Amygdala (tissue), 56 donors: ENCODE measurements at places on chromosomes 11 and 22.

- DNase-seq, result no peak
Observed at GRCh38 chr11:77175021-77175842, 47.2 kb downstream of the MYO7A start.

- DNase-seq, result no peak
Observed at GRCh38 chr11:10038521-10039302, 255.3 kb downstream of the SBF2 start.

- DNase-seq, result no peak
Observed at GRCh38 chr11:44364596-44364995, 54.7 kb upstream of the ALX4 start.

DNA sequence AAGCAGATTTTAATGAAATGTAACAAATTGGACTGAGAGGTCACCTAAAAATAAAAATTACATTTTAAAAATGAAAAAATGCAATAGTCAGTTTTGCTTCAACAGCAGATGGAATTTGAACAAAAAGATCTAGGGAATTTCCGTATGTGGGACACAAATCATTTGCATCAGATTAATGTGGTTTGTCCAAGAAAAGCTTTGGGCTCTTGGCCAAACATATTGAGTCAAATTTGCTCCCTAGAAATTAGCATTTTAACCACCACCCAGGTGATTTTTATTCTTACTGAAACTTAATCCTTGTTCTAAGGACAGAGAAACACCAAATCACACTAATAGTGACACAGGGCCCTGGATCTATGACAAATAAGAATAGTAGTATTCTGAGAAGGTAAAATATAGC lies 1477.8 kb downstream of the FAM181B start:
- no peak for DNase-seq

DNA sequence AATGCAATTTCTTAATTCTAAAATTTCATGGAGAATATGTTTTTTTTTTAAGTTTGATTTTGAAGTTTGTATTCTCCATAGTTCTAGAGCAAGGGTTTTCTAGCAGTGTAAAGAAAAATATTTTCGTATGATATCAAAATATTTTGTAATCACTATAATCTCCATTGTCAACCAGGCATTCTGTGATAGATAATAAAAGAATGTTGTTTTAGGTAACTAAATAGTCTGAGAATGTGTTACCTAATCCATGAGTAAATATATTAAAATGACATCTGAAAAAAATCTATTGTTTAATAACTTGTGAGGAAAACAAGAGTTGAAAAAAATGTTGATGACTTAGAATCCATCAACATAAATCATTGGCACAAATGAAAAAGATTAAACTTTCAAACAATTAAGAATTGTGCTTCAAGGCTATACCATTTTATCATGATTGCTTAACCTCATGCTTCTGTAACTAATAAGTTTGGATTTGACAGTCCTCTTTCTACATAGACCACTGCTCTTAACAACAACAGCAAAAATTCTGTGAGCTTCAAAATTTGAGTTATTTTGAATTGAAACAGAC lies 2211.8 kb downstream of the LRRC4C start:
- no peak for DNase-seq

GRCh38 chr22:24968066-24968561 lies 15.6 kb downstream of the KIAA1671 start:
- DNase-seq, result no peak

GRCh38 chr11:1773994-1774550 lies 10.3 kb upstream of the CTSD start:
- no peak for DNase-seq

GRCh38 chr11:120392793-120393192 lies 56.6 kb downstream of the ARHGEF12 start:
- no peak for DNase-seq

DNA sequence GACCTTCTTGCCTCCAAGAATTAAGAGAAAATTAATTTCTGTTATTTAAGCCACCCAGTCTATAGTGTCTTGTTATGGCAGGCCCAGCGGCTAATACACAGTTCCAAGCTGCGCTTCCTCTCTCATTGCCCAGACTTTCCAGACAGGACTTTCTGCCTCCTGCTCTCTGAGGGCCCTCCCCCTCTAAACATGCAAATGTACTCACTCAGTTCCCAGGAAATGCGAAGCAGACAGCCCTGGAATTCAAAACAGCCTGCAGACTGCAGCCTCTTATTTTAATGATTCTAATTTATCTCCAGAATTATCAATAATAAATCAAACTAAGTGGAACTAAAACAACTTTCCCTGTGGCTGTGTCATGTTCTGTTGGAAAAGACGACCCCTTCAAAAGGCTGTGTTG lies 115.5 kb upstream of the ISX start:
- DNase-seq, result no peak

GRCh38 chr11:7439746-7440320 lies 45.5 kb upstream of the OLFML1 start:
- no peak for DNase-seq

DNA sequence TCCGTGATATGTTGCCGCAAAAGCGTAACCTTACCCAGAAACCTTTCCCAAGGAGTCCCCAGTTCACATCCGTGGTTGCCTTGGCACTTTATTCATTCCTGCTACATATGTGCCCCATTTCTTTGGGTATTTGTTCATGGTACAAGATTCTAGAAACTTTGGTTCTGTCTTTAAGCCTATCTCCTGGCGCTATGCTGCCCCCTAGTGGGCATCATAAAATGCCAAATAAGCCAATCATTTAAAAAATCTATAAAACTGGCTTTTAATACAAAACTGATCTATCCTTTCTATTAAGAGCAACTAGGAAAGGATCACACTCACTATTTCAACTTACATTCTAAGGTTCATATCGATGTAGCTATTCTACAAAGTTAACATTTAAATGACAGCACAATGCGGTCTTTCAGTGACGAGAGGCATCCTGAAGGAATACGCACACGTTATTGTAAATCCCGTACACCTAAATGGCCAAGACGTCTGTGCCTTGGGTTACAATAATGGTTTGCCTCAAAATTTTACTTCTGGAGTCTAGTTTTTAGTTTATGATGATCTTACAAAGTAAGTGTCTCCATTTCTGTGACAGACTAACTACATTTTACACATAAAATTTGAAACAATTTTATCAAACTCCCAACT lies 16.2 kb downstream of the PIWIL3 start:
- no peak for DNase-seq

- no peak for DNase-seq
Observed at GRCh38 chr11:86058360-86058759, 10.5 kb downstream of the PICALM start.
